ENCODE measurements at places on chromosomes 1 and 21. TPM values are rescaled to one million over a fixed set of nuclear protein-coding genes. Genes with fewer than 3 reads are reported as not detected.

- DNase-seq, result no peak
Measured at GRCh38 chr1:36457691-36458090, 6.5 kb downstream of the MRPS15 start.

GRCh38 chr1:176193023-176193422 lies 14.1 kb downstream of the COP1 start:
- no peak for DNase-seq

- no peak for DNase-seq
Measured at GRCh38 chr1:176096015-176096414, 111.1 kb downstream of the COP1 start.

Gene NBPF8
- 8.9 TPM for total RNA-seq

Gene SPRR5
- total RNA-seq, result not detected
